Right lobe of liver (tissue), 6 donors: ENCODE measurements at places on chromosomes 7 and 10. TPM values are rescaled to one million over a fixed set of nuclear protein-coding genes. Genes with fewer than 3 reads are reported as not detected.
A peak's percentile ranks its signal among the peaks of the same experiment; 100 is the strongest.

DNA sequence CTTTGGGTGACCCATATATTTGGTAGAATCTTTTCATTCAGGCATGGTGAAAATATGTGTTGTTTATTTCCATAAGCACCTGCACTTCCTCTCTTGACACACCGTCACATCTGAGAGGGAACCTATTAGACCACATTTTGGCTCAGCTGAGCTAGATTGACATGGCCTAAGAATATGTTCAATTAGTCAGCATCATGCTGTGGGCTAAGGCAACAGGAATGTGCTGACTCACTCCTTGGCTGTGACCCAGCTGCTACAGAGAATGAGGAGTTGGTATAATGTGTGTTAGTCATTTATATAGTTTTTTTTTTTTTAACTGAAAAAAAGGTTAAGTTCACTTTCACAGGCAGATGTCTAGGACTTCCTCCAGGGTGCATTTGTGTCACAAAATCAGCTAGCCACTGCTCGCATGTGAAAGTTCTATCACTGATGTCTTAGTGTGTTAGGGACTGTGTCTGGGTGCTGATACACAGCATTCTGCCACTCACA lies 180.6 kb downstream of the SEMA3E start:
- peak; percentile 51 for DNase-seq
- H3K4me1 ChIP-seq = no peaks in the 10 kb centered on the region
- no peaks in the 10 kb centered on the region for H3K27me3 ChIP-seq
- no peak overlapping the region for H3K4me3 ChIP-seq

GRCh38 chr7:69603937-69604494 lies 5.7 kb downstream of the AUTS2 start:
- no peaks in the 10 kb centered on the region for H3K36me3 ChIP-seq
- H3K27ac ChIP-seq = no peak overlapping the region
- H3K4me1 ChIP-seq = no peaks in the 10 kb centered on the region
- DNase-seq = no peak
- H3K27me3 ChIP-seq = no peaks in the 10 kb centered on the region
- H3K4me3 ChIP-seq = no peak overlapping the region

DNA sequence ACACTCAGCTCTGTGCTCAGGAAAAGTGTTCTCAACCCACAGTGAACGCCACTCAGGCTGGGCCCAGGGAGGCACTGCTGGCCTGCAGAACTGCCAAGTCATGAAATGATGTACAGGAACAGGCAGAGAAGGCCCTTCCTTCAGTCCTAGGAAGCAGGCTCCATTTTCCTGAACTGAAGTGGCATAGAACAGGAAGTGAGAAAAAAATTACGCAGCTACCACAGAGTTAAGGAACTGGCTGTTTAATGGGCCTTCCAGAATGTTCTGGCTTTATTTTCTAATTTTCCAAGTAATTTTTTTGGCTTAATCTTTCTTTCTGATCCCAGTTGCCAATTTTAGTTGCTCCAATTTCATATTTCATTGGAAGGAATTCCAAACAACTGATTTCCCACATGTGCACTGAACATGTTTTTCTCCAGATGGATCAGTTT lies 39.3 kb downstream of the LRRC18 start:
- H3K4me1 ChIP-seq = no peaks in the 10 kb centered on the region
- no peak overlapping the region for H3K27ac ChIP-seq
- H3K27me3 ChIP-seq = no peaks in the 10 kb centered on the region
- H3K4me3 ChIP-seq = no peak overlapping the region
- DNase-seq = no peak

DNA sequence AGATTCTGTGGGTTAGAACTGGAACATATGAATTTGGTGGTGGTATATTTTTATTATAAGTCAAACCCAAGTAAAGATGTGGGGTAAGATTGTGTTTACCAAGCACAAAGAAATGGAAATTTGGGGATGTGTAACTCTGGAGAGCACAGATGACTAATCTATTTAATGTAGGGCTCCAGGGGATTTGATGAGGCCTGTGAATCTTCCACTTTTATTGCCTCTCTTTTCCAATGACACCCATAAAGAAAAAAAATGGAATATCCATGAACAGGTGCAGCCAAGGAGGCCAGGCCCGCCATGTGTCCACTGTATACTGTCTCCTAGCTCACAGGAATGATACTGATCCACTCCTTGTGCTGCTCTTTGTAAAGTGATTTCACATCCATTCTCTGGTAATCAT lies 2.8 kb downstream of the SRGN start:
- DNase-seq = no peak
- H3K4me1 ChIP-seq = no peaks in the 10 kb centered on the region
- H3K36me3 ChIP-seq = no peaks in the 10 kb centered on the region

GRCh38 chr10:29966269-29966668 lies 93.1 kb downstream of the JCAD start:
- no peak for DNase-seq
- no peak overlapping the region for H3K4me3 ChIP-seq
- H3K36me3 ChIP-seq = no peaks in the 10 kb centered on the region

Gene ZPBP
- not detected for total RNA-seq

- no peak overlapping the region for H3K27ac ChIP-seq
- no peaks in the 10 kb centered on the region for H3K4me1 ChIP-seq
- DNase-seq = no peak
- no peak overlapping the region for H3K4me3 ChIP-seq
- no peaks in the 10 kb centered on the region for H3K36me3 ChIP-seq
Measured at GRCh38 chr10:120051671-120052070, 159.1 kb downstream of the SEC23IP start.

DNA sequence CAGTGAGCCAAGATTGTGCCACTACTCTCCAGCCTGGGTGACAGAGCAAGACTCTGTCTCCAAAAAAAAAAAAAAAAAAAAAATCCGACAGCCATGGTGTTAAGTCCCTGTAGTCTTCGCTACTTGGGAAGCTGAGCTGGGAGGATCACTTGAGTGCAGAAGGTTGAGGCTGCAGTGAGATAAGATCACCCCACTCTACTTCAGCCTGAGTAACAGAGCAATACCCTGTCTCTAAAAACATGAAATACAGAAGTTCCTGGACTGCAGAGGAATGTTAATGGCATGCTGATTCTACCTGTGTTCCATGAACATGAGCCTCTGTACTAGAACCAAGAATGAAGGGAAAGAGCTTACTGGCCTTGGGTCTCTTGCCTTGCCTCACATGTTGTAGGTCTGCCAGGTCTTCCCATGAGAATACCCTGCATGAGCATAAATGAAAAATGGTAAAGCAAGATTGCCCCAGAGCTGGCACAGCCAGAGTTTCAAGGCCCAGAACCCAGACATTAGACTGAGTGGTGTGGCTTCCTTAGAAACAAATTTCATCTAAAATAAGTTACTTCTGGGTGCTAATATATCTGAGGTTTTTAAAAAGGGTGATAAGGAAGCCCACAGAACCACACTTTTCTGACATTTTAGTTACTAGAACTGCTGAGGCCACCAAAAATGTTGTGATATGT lies 8.6 kb downstream of the YAE1 start:
- DNase-seq = no peak
- H3K36me3 ChIP-seq = no peaks in the 10 kb centered on the region
- no peaks in the 10 kb centered on the region for H3K4me1 ChIP-seq
- H3K4me3 ChIP-seq = no peak overlapping the region

Gene LRRC17
- 1.7 TPM for total RNA-seq

- H3K36me3 ChIP-seq = no peaks in the 10 kb centered on the region
- H3K27me3 ChIP-seq = no peaks in the 10 kb centered on the region
- no peak overlapping the region for H3K27ac ChIP-seq
Measured at GRCh38 chr10:74433993-74434392, 283.0 kb downstream of the ADK start.

DNA sequence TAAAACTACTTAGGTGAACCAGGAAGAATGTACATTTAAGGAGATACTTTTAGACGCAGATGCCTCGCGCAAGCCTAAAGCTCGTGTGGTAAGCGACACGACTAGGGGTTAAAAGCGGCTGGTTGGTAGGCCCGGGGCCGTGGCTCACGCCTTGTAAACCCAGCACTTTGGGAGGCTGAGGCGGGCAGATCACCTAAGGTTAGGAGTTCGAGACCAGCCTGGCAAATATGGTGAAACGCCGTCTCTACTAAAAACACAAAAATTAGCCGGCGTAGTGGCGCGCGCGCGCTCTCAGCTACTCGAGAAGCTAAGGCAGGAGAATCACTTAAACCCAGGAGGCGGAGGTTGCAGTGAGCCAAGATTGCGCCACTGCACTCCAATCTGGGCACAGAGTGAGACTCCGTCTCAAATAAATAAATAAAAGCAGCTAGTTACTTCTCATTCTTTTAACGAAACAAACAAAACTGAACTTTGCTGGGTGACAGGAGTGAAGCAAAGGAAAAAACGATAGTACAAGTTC lies 879 bp downstream of the NUDT5 start:
- peaks cover 21% of the 10 kb centered on the region for H3K4me1 ChIP-seq
- peak; percentile 80 for DNase-seq
- peaks cover 2% of the 10 kb centered on the region for H3K36me3 ChIP-seq
- peak overlapping the region; percentile 91 for H3K27ac ChIP-seq
- H3K4me3 ChIP-seq = peak overlapping the region; percentile 74

Gene RGR
- total RNA-seq = not detected

- no peaks in the 10 kb centered on the region for H3K27me3 ChIP-seq
- no peak for DNase-seq
- no peaks in the 10 kb centered on the region for H3K36me3 ChIP-seq
- no peak overlapping the region for H3K4me3 ChIP-seq
Measured at GRCh38 chr7:112494656-112495055, 13.9 kb downstream of the LSMEM1 start.

DNA sequence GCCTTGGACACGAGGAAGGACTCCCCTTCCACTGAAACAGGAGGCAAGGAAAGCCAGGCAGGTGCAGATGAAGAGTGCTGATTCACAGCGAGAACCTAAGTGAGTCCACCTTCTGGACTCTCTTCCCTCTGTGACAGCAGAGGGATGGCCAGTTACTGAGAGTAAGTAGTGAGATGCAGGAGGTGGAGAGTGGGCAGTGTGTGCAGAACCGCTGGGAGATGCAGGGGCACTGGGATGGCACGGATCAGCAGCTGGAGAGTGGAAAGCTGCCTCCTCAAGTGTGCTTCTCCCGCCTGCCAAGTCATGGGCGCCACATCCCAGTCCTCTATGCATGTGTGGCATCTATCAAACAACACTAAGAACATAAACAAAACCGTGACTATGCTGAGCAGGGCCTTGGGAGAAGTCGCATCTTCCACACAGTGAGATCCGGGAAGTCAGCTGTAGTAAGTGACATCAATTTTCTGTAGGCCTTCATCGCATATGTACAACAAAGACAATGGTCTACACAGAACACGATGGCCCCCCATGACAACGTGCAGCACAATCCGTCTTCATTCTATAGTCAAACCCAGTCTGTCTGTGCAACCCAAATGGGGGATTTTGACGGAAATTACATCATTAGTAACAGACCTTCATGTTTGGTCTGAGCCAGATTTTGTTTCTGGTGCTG lies 217.4 kb upstream of the KLF14 start:
- no peaks in the 10 kb centered on the region for H3K27me3 ChIP-seq
- DNase-seq = no peak
- H3K4me1 ChIP-seq = no peaks in the 10 kb centered on the region
- H3K36me3 ChIP-seq = no peaks in the 10 kb centered on the region
- H3K27ac ChIP-seq = no peak overlapping the region

- no peak overlapping the region for H3K4me3 ChIP-seq
- no peaks in the 10 kb centered on the region for H3K27me3 ChIP-seq
- no peak overlapping the region for H3K27ac ChIP-seq
- no peak for DNase-seq
- no peaks in the 10 kb centered on the region for H3K36me3 ChIP-seq
Measured at GRCh38 chr7:35993113-35993512, 159.9 kb upstream of the EEPD1 start.

DNA sequence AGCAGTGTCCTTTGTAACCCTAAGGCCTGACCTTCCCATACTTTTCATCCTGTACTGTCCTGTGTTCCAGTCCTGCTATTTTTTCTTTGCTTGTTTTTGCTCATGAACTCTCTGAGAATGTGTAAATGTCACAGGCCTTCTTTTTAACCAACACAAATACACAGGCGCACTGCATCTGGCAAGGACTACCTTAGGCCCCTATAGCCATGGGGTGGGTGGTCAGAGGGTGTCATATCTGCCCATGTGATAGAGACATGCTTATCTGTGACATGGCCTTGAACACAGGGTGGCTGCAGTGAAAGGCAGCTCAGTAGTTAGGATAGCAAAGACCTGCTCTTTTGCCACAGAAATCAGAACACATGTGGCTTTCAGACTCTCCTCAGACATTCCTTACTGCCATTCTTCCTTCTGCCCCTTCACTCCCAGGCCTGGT lies 3.9 kb upstream of the MBL2 start:
- H3K27ac ChIP-seq = peak overlapping the region; percentile 88
- DNase-seq = no peak
- no peak overlapping the region for H3K4me3 ChIP-seq
- H3K27me3 ChIP-seq = no peaks in the 10 kb centered on the region

Gene NEBL
- 6.6 TPM for total RNA-seq

Gene MOGAT3
- total RNA-seq = 10.1 TPM

DNA sequence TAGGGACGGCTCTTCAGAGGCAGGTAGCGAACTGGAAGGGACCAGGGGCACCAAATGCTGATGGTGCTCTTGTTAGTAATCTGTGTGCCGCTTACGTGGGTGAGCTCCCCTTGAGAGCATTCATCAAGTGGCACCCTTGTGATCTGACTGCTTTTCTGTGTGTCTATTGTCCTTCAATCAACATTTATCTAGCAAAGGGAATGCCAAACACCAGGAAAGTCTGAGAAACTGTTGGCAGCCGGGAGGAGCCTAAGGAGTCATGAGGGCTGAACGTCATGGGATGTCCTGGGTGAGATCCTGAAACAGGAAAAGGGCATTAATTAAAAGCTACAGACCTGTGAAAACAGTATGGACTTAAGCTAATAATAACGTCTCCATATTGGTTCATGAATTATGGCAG lies 733.1 kb downstream of the TYW1 start:
- no peaks in the 10 kb centered on the region for H3K27me3 ChIP-seq
- H3K4me1 ChIP-seq = no peaks in the 10 kb centered on the region

DNA sequence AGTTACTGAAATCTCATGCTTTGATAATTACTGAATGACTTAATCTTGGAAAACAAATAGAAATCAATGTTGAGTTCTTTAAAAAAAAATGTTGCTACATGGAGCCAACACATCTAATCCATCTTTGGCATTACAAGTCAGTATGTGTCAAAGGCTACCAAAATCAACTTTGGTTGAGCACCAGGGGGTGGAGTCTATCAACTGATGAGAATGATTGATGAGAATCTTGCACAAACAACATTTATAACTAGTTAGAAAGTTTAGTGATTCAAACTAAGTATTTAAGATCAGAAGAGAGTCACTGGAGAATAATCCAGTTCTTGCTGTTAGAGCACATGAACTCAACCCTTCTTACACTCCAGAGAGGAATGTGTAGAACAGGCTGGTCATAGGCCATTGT lies 70.5 kb upstream of the LRRC17 start:
- H3K4me3 ChIP-seq = no peak overlapping the region
- no peaks in the 10 kb centered on the region for H3K27me3 ChIP-seq
- no peaks in the 10 kb centered on the region for H3K36me3 ChIP-seq
- H3K4me1 ChIP-seq = no peaks in the 10 kb centered on the region

GRCh38 chr10:4343873-4344272 lies 482.1 kb upstream of the AKR1E2 start:
- no peaks in the 10 kb centered on the region for H3K36me3 ChIP-seq
- H3K4me1 ChIP-seq = no peaks in the 10 kb centered on the region
- H3K27me3 ChIP-seq = no peaks in the 10 kb centered on the region
- no peak overlapping the region for H3K27ac ChIP-seq

Gene EN2
- not detected for total RNA-seq
